ENCODE measurements at places on chromosomes 7 and 10. TPM values are rescaled to one million over a fixed set of nuclear protein-coding genes. Genes with fewer than 3 reads are reported as not detected.

Gene MYL10
- not detected for polyA plus RNA-seq

- H3K4me1 ChIP-seq: peaks cover 19% of the 10 kb centered on the region
- H3K27me3 ChIP-seq: no peaks in the 10 kb centered on the region
Measured at GRCh38 chr10:35372329-35372728, 36.0 kb downstream of the CCNY start.

DNA sequence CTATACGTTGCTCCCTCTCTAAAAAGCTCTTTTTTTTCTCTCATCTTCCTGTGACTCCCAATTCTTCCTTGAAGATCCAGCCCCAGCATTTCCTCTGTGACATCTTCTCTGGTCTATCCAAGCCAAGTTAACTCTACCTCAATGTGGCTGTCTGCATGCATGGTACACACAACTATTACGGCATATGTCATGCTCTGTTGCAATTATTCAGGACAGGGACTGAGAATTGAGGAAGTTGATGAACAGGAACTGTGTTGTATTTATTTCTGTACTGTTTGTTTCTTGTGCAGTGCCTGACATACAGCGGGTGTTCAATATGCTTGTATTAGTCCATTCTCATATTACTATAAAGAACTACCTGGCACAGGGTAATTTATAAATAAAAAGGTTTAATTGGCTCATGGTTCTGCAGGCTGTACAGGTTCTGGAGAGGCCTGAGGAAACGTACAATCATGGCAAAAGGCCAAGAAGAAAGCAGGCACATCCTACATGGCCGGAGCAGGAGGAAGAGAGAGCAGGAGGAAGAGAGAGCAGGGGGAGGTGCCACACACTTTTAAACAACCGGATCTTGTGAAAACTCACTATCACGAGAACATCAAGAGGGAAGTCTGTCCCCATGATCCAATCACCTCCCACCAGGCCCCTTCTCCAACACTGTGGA is 6.3 kb downstream of the TRPV5 start:
- no peak overlapping the region for H3K4me3 ChIP-seq
- no peaks in the 10 kb centered on the region for H3K36me3 ChIP-seq
- DNase-seq: no peak
- no peaks in the 10 kb centered on the region for H3K27me3 ChIP-seq
- no peaks in the 10 kb centered on the region for H3K4me1 ChIP-seq

Gene DIP2C
- 2.0 TPM for polyA plus RNA-seq

DNA sequence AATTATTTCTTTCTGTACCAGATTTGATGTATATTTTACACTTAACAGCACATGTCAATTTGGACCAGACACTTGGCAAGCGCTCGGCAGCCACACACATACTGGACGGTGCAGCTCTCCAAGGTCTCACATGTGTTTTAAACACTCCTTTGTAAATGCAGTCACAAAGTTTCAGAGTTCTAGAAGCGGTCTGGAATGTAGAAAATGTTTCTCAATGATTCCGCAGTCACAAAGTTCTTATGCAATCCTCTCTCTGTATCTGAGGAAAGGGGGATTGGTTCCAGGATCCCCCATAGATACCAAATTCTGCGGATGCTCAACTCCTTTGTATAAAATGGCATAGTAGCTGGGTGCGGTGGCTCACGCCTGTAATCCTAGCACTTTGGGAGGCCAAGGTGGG is 253.0 kb upstream of the GRB10 start:
- DNase-seq: no peak
- H3K4me3 ChIP-seq: no peak overlapping the region
- no peaks in the 10 kb centered on the region for H3K4me1 ChIP-seq
- H3K27me3 ChIP-seq: no peaks in the 10 kb centered on the region

GRCh38 chr7:153152801-153153422 is 393.4 kb downstream of the ACTR3B start:
- no peaks in the 10 kb centered on the region for H3K27me3 ChIP-seq
- no peak for DNase-seq
- no peaks in the 10 kb centered on the region for H3K4me1 ChIP-seq
- no peak overlapping the region for H3K4me3 ChIP-seq
- no peaks in the 10 kb centered on the region for H3K36me3 ChIP-seq

Gene HTRA1
- 412 TPM for polyA plus RNA-seq

GRCh38 chr10:86611386-86611785 is 43.0 kb upstream of the OPN4 start:
- no peaks in the 10 kb centered on the region for H3K27me3 ChIP-seq
- no peaks in the 10 kb centered on the region for H3K36me3 ChIP-seq
- DNase-seq: no peak
- peaks cover 4% of the 10 kb centered on the region for H3K4me1 ChIP-seq
- H3K4me3 ChIP-seq: no peak overlapping the region
- no peak overlapping the region for H3K27ac ChIP-seq

- DNase-seq: no peak
- no peak overlapping the region for H3K4me3 ChIP-seq
- no peaks in the 10 kb centered on the region for H3K27me3 ChIP-seq
- H3K36me3 ChIP-seq: no peaks in the 10 kb centered on the region
Measured at GRCh38 chr7:35749556-35749955, 51.3 kb upstream of the SEPTIN7 start.

GRCh38 chr7:84658286-84658685 is 463.7 kb upstream of the SEMA3A start:
- H3K27me3 ChIP-seq: no peaks in the 10 kb centered on the region
- H3K4me3 ChIP-seq: no peak overlapping the region
- H3K27ac ChIP-seq: no peak overlapping the region

All from keratinocyte (primary cell).